ENCODE measurements at places on chromosomes 4 and X. TPM values are rescaled to one million over a fixed set of nuclear protein-coding genes. Genes with fewer than 3 reads are reported as not detected.

DNA sequence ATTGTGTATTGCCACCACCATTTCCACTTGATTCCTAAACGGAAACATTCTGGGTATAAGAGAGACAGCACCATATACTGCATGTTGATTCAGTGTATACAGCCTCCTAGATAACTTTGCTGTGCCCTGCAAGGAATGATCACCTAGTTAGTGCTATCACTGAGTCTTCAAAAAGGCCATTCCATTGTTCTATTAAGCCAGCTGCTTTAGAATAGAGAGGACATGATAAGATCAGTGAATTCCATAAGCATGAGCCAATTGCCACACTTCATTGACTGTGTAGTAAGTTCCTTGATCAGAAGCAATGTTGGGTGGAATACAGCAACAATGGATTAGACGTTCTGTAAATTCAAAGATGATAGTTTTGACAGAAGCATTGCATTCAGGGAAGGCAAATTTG is 1047.3 kb downstream of the PCDH18 start:
- no peak for DNase-seq

- DNase-seq, result no peak
Observed at GRCh38 chr4:21490682-21491081, 457.9 kb downstream of the KCNIP4 start.

DNA sequence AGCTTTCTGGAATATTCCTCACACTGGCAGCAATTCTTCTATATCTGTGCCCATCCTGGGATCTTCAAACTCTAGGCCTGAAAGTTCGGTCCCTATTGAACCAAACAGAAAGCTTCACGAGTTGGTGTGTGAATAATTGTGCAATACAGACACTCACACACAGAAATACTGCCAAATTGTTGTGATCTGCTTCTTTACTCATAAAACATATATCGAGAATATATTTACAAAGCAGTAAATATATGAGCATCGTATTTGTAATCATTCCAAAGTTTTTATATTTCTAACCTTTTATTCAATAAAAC is 56.6 kb upstream of the BEX4 start:
- no peak for DNase-seq

GRCh38 chrX:123487669-123488068 is 245.2 kb downstream of the THOC2 start:
- no peak for DNase-seq

Gene NDP
- 18.7 TPM for total RNA-seq

Gene NKX6-1
- 0.09 TPM for total RNA-seq

All from cerebellum (tissue), 4 donors.